Naive B cell (primary cell): ENCODE measurements at places on chromosomes 7 and 10. TPM values are rescaled to one million over a fixed set of nuclear protein-coding genes. Genes with fewer than 3 reads are reported as not detected.

- no peak for DNase-seq
These were observed 86.5 kb upstream of the LRRC4 start for GRCh38 chr7:128117691-128118090.

DGKB gene
- polyA plus RNA-seq = not detected

MSMB gene
- polyA plus RNA-seq = not detected

GRCh38 chr10:52533986-52534385 lies 219.9 kb downstream of the DKK1 start:
- no peak for DNase-seq

CYP2E1 gene
- polyA plus RNA-seq = not detected

AKR1C8 gene
- not detected for polyA plus RNA-seq

DNA sequence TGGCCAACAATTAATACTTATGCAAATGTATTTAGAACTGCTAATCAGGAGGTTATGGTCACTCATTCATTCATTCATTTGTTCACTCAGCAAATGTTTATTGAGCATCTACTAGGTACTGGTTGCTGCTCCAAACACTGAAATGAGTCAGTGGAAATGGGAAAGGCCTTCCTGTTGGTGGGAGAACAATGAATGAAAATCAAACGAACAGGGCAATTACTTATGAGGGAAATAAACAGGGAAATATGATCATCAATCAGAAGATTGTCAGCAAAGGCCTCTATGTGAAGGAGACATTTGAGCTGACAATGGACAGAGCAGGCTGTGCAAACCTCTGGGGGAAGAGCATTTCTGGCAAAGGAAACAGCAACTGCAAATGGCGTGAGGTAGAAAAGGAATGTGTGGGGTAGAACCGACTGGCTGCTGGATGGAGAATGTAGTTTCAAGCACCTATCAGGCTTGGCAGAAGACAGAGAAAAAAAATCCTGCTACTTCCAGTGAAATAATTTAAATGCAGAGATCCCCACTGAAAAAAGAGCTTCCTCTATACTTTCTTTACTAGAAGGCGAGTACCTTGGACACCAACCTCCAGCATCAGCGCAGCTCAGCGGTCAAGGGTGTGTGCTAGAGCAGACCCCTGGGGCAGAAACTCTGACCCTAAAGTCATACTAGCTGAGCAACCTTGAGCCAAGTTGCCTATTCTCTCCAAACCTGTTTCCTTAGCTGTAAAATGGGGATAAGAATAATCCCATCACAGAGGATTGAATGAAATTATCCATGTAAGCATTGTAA lies 108.8 kb upstream of the EEPD1 start:
- DNase-seq = no peak

DNA sequence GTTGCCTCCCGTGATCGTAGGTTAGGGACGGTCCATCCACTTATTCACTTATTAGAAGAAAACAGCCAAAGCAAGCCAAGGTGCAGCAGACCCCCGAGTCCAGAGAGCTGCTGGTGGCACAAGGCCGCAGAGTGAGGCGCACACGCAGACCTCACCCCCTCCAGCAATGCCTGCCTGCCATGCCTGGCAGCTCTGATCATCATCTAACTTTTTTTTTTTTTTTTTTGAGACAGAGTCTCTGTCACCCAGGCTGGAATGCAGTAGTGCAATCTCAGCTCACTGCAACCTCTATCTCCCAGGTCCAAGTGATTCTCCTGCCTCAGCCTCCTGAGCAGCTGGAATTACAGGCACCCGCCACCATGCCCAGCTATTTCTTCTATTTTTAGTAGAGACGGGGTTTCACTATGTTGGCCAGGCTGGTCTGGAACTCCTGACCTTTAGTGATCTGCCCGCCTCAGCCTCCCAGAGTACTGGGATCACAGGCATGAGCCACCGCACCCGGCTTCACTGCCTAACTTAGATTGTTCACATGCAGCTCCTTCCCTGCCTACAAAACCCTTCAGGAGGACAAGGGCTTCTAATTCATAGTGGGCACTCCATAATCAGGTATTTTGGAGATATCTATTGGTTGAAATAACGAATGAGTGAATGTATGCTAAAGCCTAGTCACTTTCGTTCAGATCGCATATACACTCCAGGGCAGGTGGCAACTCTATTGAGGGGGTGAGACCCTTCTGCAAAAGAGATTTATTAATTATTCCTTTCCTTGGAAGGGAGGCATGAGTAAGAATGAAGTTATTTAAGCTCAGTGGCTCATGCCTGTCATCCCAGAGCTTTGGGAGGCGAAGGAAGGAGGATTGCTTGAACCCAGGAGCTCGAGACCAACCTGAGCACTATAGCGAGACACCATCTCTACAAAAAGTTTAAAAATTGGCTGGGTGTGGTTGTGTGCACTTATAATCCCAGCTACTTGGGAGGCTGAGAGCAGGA lies 15.9 kb downstream of the TRIM56 start:
- DNase-seq = no peak

DNA sequence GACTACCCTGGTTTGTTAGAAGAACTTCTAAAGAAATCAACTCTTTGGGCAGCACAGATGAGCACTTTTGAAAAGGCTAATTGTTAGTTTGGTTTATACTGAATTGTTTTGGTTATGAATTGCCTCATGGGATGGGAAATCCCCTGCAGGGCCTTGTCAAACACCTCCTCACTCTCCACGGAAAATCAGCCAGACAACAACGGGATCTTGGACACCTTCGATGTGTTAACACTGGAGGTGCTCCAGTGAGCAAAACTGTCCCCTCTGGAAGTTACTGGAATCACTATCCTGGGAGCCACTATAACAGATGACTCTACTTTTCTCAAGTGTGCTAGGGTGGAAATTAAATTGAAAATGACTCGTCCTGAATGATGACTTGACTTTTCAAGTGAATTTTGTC lies 38.7 kb downstream of the CDK6 start:
- no peak for DNase-seq

GRCh38 chr7:17147409-17147808 lies 151.0 kb upstream of the AHR start:
- no peak for DNase-seq

- DNase-seq = no peak
These were observed 1.9 kb downstream of the LRRC72 start for GRCh38 chr7:16528520-16528919.

DNA sequence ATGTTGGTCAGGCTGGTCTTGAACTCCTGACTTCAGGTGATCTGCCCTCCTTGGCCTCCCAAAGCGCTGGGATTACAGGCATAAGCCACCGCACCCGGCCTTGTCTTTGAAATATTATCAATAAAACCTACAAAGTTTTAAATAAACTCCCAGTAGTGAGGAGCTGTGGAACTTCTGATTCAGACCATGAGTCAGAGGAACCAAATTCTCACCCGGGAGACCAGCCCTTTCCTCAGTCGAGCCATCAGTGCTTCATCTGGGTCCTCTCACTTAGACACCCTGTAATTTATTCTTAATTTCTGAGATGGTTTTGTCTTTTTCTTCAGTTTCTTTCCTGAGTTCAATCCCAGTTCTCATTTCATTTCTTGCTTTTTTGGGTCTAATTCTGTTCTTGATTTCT lies 68.6 kb downstream of the DYNC2I1 start:
- DNase-seq = no peak

IRF5 gene
- polyA plus RNA-seq = 73.4 TPM

TMEM176B gene
- 1.3 TPM for polyA plus RNA-seq

GRCh38 chr7:23593706-23594105 lies 3.5 kb upstream of the CCDC126 start:
- no peak for DNase-seq

- no peak for DNase-seq
These were observed 142.1 kb downstream of the ADARB2 start for GRCh38 chr10:1595242-1595600.

- DNase-seq = no peak
These were observed 45.0 kb downstream of the ZCCHC24 start for GRCh38 chr10:79400146-79401004.

- no peak for DNase-seq
These were observed 204.5 kb upstream of the CDCA7L start for GRCh38 chr7:22150221-22150620.

DNA sequence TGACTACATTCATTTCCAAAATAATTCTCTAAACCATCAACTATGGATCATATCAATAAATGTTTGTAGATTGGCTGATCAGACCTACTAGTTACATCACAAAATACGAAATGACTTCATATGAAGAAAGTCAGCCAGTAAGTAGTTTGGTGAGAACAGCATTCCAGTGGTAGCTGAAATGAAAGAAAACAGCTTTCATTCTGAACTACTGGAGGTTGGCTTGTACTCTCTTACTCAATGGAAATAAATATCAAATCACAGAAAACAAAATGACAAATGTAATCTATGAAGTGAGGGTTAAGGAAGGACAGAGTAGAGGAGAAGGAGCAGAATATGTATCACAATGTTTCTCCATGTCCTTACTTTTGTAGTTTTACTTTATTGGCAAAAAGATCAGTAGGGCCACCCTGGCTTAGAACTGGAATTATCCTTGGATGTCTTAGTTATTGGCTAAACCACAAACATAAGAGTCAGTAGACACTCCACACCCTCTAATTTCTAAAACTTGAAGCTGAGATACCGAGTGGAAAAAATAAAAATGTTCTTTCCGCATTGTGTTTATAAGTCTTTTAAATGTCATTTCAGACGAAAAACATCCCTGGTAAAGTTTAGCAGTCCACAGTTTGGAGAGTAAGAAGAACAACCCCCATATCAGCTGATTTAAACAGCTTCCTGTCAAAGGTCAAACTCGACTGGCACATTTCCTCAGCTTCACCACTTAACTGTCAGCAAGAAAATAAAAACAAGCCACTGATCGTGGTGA lies 74.0 kb upstream of the DGKI start:
- DNase-seq = no peak

GRCh38 chr10:25633542-25633941 lies 300.5 kb upstream of the MYO3A start:
- no peak for DNase-seq

DNA sequence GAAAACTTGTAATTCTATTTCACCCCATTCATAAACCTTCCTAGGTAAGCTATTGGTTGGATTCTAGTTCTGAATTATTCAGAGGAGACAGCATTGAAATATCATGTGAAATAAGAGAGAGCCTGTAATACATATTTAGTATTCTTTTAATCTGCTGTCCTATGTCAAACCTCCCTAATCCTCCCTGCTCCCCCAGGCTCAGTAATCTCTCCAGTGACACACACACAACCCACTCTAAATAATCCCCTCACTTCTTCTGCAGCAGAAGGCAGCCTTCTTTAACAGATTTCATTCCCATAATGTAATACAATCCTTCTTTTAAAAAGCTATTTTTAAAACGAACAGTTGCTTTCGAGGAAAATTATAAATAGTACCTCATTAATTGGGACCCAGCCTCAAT lies 639.7 kb upstream of the AUTS2 start:
- DNase-seq = no peak

- DNase-seq = no peak
These were observed 196.3 kb upstream of the KLF6 start for GRCh38 chr10:3981300-3981699.

GRCh38 chr10:91036807-91037411 lies 116.0 kb upstream of the ANKRD1 start:
- no peak for DNase-seq

GRCh38 chr7:49762666-49763065 lies 10.8 kb upstream of the VWC2 start:
- no peak for DNase-seq

- no peak for DNase-seq
These were observed 35.0 kb downstream of the JAKMIP3 start for GRCh38 chr10:132100556-132101349.

- DNase-seq = no peak
These were observed 139.0 kb downstream of the NRF1 start for GRCh38 chr7:129750501-129750900.

DNA sequence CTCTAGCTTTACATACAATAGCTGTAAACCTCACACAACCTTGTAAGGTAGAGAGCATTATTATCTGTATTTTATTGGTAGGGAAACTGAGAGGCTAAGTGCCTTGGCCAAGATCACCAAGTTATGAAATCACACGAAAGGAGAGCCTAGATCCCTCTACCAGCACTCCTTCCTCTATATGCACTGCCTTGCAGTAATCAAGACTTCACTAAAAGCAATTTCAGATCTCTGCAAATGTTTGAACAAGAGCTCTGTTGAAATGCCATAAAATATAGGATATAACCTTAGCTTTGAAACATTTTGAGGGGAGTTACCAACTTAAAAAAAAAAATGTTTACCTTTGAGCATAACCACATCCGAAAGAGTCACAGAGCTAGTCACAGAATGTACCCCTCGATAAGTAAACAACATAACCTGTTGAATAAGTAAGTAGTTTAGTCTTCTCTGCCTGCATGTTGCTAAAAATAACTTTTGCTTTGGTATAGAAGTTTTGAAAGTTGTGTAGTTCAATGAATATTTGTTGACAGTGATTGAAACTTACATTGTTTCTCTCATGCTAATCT lies 709.4 kb downstream of the AUTS2 start:
- DNase-seq = no peak

DNA sequence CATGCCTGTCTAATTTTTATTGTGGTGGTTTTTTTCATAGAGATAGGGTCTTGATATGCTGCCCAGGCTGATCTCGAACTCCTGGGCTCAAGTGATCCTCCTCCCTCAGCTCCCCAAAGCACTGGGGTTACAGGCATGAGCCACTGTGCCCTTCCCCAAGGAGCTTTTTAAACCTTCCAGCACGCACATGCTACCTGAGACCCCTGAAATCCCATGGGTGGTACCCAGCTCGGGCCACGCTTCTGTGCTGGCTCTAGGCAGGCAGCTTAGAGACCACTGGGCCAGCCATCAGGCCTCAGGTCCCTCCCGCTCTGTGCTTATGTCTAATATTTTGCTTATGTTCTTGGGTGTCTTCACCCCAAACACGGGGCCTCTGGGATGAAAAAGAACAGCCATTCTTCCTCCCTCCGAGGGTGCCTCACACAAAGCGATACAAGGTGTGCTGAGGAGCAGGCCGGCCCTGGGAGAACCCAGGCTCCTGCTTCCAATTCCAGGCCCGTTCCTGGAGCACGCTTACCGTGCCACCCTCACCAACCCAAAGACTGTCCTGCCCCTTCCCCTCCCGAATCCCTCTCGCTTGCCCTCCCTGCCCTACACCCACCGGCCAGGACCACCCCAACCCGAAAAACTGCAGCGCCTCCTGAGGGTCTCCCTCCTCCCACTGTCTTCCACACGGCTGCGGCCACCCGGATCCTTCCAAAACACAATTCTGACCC lies 10.9 kb downstream of the SPOCK2 start:
- no peak for DNase-seq

DOCK4 gene
- not detected for polyA plus RNA-seq

GFRA1 gene
- not detected for polyA plus RNA-seq

DNA sequence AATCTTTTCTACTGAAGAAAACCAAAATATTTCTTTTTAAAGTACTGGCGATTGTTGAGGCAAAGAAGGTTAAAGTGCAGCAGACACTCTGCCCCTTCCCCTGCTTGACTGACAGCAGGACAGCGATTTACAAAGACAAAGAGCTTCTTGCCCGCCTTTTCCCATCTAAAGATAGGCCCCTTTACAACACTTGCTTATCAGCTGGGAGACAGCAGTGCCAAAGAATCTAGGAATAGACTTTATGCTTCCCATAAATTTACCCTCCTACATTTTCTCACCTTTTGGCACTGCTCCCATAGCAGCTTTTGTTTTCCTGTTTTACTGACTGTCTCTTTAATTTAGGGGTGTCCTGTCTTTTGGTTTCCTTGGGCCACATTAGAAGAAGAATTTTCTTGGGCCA lies 824.1 kb downstream of the CCSER2 start:
- DNase-seq = no peak

GRCh38 chr10:107834706-107835105 lies 670.2 kb upstream of the SORCS1 start:
- DNase-seq = no peak
